ENCODE measurements at places on chromosomes 2 and 18. TPM values are rescaled to one million over a fixed set of nuclear protein-coding genes. Genes with fewer than 3 reads are reported as not detected.

BOLL gene
- total RNA-seq = not detected

DNA sequence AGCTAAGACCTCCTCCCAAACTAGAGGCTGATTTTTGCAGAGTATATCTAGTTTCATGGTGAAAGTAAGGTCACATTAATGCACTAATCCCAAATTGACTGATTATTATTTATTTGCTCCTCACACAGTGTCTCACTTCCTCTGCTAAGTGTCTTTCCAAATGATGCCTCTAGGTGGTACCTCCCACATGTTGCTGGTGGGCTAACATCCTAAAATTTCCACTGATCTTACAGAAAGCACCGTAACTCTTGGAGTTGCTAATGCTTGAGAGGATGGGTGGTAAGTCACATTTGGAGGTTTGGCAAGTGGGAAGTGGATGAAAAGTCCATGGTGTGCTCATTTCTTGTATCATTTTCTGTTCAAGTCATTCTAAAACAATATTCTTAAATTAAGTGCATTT, 428.7 kb upstream of the GYPC start:
- no peak overlapping the region for H3K27ac ChIP-seq
- H3K27me3 ChIP-seq = no peaks in the 10 kb centered on the region
- H3K4me3 ChIP-seq = no peak overlapping the region
- no peak for DNase-seq
- H3K36me3 ChIP-seq = no peaks in the 10 kb centered on the region

DNA sequence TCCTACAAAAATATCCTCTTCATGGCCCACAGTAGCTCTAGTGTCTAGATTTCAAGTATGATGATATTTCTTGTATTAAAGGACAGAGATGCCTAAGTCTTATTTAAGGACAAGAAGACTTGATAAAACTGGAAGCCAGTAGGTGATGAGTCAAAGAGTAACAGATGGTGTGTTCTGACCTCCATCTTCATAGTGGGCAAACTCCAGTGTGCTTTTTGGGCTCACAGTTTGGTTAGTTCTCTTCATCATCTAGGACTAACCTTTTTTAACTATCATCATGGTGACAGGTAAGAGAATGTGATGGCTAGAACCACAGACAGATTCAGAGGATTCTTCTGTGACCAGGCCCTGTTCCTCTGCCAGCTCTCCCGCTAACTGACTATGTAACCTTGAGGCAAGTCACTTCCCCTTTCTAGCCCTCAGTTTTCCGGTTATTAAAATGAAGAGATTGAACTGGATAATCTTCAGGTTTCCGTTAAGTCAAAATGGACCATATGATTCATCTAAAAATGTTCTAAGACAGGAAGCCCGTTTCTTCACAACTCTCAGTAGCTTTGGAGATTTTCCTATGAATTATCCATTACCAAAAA, 140.3 kb upstream of the RASGRP3 start:
- no peak for DNase-seq
- H3K27ac ChIP-seq = no peak overlapping the region
- H3K4me1 ChIP-seq = no peaks in the 10 kb centered on the region
- no peaks in the 10 kb centered on the region for H3K36me3 ChIP-seq
- H3K27me3 ChIP-seq = no peaks in the 10 kb centered on the region

GRCh38 chr2:149019768-149020167, 18.7 kb upstream of the LYPD6B start:
- H3K36me3 ChIP-seq = no peaks in the 10 kb centered on the region
- no peak for DNase-seq
- H3K4me3 ChIP-seq = no peak overlapping the region
- no peaks in the 10 kb centered on the region for H3K27me3 ChIP-seq

ZNF236 gene
- 23.1 TPM for total RNA-seq

DNA sequence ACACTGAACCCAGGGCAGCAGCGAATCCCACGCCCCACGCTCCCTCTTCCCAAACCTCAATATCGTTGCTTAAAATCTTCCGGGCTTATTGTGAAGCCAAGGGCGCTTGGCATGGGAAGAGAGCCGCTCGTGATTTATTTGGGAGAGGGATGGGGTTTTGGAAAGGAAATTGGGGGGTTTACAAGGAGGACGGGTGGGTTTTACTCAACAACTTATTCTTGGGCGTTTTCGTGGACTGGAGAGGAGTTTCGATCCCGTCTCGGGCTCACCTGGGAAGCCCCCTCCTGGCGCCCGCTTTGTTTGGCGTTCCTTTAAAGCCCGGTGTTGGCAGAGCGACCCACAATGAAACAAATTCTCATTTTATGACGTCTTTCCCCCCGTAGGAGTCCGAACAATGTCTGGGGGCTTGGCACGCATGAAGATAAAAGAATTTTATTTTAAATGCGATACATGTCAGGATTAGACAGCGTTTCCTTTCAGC, 135.3 kb downstream of the INSIG2 start:
- H3K36me3 ChIP-seq = no peaks in the 10 kb centered on the region
- peaks cover 75% of the 10 kb centered on the region for H3K27me3 ChIP-seq
- H3K27ac ChIP-seq = no peak overlapping the region
- peak; percentile 31 for DNase-seq

OSR1 gene
- total RNA-seq = 21.3 TPM

- no peak overlapping the region for H3K4me3 ChIP-seq
- peak overlapping the region; percentile 96 for H3K27ac ChIP-seq
- peaks cover 34% of the 10 kb centered on the region for H3K36me3 ChIP-seq
Measured at GRCh38 chr2:86038291-86039081, 67.2 kb downstream of the POLR1A start.

- no peaks in the 10 kb centered on the region for H3K4me1 ChIP-seq
- H3K4me3 ChIP-seq = no peak overlapping the region
- H3K36me3 ChIP-seq = no peaks in the 10 kb centered on the region
- DNase-seq = no peak
- no peaks in the 10 kb centered on the region for H3K27me3 ChIP-seq
Measured at GRCh38 chr2:27559228-27559627, 23.6 kb upstream of the ZNF512 start.

DNA sequence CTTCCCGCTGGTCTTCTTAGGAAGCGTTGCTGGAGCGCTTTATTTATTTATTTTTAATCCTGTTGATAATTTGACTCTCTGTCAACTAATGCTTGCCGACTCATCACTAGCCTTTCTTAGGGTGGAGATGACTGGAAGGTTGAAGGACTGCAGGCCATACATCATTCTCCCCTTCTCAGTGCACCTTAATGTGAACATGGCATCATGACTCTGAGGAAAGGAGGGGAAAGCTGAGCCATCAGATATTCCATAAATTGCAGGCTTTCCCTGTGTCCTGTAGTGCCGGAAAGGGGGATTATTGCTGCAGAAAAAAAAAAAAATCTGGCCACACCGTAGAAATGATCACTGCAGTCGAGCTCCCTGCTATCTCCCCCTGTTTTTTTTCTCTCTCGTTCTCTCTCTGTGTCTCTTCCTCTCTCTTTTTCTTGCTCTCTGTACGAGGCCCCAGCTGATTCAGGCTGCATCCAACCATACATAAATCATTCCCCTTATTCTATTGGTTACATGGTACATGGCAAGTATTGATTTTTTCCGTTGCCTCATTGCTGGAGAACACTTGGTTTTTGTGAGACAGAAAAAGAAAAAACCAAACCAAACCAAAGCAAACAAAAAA, 125.8 kb upstream of the EFEMP1 start:
- H3K36me3 ChIP-seq = no peaks in the 10 kb centered on the region
- no peak for DNase-seq
- no peak overlapping the region for H3K27ac ChIP-seq
- H3K27me3 ChIP-seq = no peaks in the 10 kb centered on the region

GRCh38 chr18:48314690-48315089, 94.5 kb downstream of the ZBTB7C start:
- DNase-seq = no peak
- no peak overlapping the region for H3K4me3 ChIP-seq
- H3K4me1 ChIP-seq = no peaks in the 10 kb centered on the region

SPATS2L gene
- total RNA-seq = 69.5 TPM

CIB4 gene
- total RNA-seq = 1.3 TPM

- H3K27me3 ChIP-seq = no peaks in the 10 kb centered on the region
- no peak overlapping the region for H3K27ac ChIP-seq
- peaks cover 2% of the 10 kb centered on the region for H3K4me1 ChIP-seq
Measured at GRCh38 chr2:29106980-29107388, 8.2 kb upstream of the CLIP4 start.

DNA sequence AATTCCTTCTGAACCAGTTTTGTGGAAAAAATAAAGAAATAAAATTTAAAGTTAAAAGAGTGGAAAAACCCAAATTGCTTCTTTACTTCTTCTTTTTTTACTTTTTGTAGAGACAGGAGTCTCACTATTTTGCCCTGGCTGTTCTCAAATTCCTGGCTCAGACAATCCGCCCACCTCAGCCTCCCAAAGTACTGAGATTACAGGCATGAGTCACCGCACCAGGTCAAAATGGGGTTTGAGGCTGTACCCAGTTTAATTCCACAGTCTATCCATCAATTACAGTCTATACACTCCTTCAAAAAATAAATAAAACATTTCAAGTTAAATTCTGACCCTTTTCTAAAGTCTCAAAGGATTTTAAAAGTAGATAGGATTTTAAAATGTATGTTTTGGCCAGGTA, 120.3 kb downstream of the FAM161A start:
- H3K4me1 ChIP-seq = no peaks in the 10 kb centered on the region
- H3K4me3 ChIP-seq = no peak overlapping the region
- no peak for DNase-seq
- no peaks in the 10 kb centered on the region for H3K36me3 ChIP-seq
- no peaks in the 10 kb centered on the region for H3K27me3 ChIP-seq

DNA sequence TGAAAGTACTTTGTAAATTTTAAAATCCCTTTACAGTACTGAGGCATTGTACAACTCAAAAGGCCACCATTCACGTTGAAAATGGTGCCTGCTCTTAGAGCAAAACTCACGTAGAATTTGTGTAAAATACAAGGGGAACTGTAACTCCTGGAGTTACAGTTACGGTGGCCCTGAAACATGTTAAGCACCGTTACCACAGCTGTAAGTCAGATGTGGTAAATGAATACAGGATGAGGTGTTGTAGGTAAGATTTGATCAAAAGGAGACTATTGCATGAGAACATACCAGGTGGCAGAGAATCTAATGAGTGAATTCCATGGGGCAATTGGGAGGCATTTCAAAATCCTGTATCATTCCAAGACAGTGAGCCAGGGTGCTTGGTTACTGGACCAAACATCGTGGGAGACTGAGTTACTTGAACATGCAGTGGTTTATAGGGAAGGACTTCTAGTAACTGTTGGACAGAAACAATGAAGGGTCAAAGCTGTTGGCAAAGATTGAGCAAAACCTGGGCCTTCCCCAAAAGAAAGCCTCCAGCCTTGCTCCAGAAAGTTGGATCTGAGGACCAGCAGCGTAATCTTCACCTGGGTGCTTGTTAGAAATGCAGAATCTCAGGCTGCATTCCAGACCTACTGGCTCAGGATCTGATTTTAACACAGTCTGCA, 535.8 kb upstream of the POU3F3 start:
- no peak overlapping the region for H3K4me3 ChIP-seq
- peaks cover 3% of the 10 kb centered on the region for H3K4me1 ChIP-seq
- no peak for DNase-seq
- no peak overlapping the region for H3K27ac ChIP-seq
- no peaks in the 10 kb centered on the region for H3K36me3 ChIP-seq

CHST10 gene
- 10.5 TPM for total RNA-seq

DNA sequence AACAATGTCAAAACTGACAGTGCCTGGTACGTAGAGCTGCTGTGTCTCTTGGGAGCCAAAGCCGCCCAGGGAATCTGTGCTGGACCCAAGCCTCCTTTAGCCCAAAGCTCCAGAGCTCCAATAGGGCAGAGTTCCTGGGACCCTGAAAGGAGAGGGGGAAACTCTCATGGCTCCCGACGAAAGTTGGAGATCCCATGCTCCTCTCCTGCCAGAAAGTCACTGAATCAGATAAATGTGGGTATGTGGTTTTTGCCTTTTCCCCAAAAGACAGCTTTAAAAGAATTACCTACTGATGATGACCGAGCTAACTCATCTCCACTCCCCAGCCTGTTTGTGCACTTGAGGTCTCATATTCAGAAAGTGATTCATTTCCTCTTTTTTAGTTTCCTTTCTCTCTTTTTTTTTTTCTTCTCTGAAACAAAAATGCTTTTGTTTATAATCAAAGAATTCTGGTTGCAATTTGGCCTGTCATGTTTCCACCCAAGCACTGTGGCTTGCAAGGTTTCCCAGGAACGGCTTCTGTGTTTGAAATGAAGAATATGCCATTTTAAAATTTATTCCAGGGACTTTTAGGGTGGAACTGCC, 14.1 kb upstream of the PMAIP1 start:
- no peak overlapping the region for H3K4me3 ChIP-seq
- no peak overlapping the region for H3K27ac ChIP-seq
- DNase-seq = no peak
- H3K4me1 ChIP-seq = no peaks in the 10 kb centered on the region

ADAM23 gene
- 1.7 TPM for total RNA-seq

KRTCAP3 gene
- total RNA-seq = 37.9 TPM

IL36A gene
- total RNA-seq = not detected

- no peak overlapping the region for H3K27ac ChIP-seq
- H3K4me1 ChIP-seq = no peaks in the 10 kb centered on the region
- H3K4me3 ChIP-seq = no peak overlapping the region
- H3K27me3 ChIP-seq = no peaks in the 10 kb centered on the region
Measured at GRCh38 chr2:238304116-238304515, 15.7 kb upstream of the PER2 start.

GAD1 gene
- 1.4 TPM for total RNA-seq

GRCh38 chr2:173221937-173222594, 132.6 kb upstream of the CDCA7 start:
- peak; percentile 36 for DNase-seq
- no peak overlapping the region for H3K4me3 ChIP-seq
- H3K27ac ChIP-seq = no peak overlapping the region
- no peaks in the 10 kb centered on the region for H3K27me3 ChIP-seq
- peaks cover 55% of the 10 kb centered on the region for H3K4me1 ChIP-seq

TGFBRAP1 gene
- total RNA-seq = 14.6 TPM

DNA sequence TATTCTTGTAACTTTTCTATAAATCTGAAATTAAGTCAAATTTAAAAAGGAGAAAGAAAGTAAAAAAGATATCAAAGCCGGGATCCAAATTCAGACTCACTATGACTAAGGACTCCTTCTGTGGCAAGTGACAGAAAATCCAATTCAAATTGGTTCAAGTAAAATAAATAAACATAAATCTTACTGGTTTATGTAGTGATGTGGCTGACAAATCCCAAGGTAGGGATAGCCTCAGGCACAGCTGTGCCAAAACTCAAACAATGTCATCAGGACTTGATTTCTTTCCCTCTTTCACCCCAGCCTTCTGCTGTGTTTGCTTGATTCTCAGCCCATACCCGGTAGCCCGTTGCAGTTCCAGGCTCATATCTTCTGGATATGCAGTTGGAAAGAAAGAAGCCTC, 284.6 kb downstream of the SP3 start:
- no peaks in the 10 kb centered on the region for H3K27me3 ChIP-seq
- no peaks in the 10 kb centered on the region for H3K36me3 ChIP-seq
- no peak overlapping the region for H3K4me3 ChIP-seq
- no peak for DNase-seq

- peak; percentile 76 for DNase-seq
- H3K36me3 ChIP-seq = peaks cover 9% of the 10 kb centered on the region
- no peak overlapping the region for H3K27ac ChIP-seq
- no peaks in the 10 kb centered on the region for H3K27me3 ChIP-seq
Measured at GRCh38 chr18:49094979-49095632, 144.3 kb upstream of the SMAD7 start.
